D341Med (cell line): ENCODE measurements at places on chromosomes 13 and 19.

DNA sequence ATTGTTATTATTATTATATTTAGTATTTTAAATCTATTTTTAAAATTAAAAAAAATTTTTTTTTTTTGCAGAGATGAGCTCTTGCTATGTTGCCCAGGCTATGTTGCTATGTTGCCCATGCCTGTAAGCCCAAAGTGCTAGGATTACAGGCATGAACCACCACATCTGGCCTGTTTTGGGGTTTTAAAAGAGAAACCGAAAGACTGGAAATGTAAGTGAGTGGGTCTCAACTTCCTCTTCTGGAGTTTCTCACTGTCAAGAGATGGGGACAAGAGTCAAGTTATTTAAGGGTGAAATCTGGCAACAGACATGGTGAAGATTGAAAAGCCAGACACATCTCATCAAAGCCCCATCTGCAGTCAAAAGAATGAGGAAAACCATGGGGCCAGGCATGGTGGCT, 4.2 kb upstream of the OR7G3 start:
- no peak for DNase-seq

DNA sequence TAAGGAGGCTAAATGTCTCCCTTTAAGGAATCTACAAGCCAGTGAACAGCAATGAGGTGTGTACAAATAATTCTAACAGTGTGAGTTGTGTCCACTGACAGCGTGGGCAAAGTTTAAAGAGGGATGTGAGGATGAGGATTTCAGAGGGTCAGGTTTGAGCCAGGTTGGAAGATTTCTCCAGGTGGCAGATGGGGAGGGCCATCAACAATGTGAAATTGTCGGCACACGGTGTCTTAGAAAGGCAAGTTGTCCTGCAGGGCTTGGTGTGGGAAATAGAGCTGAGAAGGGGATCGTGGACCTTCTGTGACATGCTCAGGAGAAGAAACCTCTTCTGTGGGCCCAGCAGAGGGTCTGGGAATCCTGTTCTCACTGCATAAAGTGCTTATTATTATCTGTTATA, 52.1 kb downstream of the ATP8A2 start:
- DNase-seq: no peak

GRCh38 chr19:34351382-34351826, 13.6 kb upstream of the GPI start:
- DNase-seq: no peak

- DNase-seq: no peak
Measured at GRCh38 chr13:73082471-73082870, 23.7 kb downstream of the KLF5 start.

- peak; percentile 48 for DNase-seq
Measured at GRCh38 chr13:20717581-20718542, 14.4 kb downstream of the IL17D start.

GRCh38 chr13:40121722-40122121, 466.3 kb downstream of the COG6 start:
- DNase-seq: no peak

GRCh38 chr13:68872338-68872737, 1235.3 kb upstream of the ATXN8OS start:
- no peak for DNase-seq

DNA sequence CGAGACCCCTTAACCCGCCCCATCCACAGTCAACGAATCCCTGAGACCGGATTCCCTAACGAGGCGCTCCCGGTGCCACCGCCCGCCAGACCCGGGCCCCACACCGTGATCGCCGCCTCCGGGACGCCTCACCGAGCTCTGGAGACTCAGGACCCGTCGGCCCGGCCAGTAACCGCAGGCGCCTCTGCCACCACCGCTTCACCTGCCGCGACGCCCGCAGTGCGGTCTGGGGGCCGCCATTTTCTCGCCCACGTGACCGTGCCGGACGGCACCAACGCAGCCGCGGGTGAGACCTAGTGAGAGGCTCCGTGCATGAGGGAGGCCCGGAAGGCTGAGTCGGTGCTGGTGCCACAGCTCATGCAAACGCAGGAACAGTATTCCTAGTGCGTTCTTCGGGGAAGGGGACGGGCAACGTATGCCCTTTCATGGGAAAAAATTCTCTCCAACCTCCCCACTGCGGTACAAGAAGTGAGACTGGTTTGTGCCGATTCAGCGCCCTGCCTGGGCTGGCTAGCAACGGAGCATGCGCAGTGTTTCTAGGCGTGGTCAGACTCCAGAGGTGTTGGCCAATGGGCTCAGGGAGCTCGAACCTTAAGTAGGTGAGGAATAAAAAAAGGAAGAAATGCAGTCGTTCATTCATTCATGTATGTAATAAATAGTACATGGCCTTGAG, at the start of gene DOHH:
Gene DOHH (minus strand): TSS at position 246 of the 673 bp plus-strand sequence. CDS start 3,860 bp downstream, outside the sequence.
- DNase-seq: peak; percentile 97

DNA sequence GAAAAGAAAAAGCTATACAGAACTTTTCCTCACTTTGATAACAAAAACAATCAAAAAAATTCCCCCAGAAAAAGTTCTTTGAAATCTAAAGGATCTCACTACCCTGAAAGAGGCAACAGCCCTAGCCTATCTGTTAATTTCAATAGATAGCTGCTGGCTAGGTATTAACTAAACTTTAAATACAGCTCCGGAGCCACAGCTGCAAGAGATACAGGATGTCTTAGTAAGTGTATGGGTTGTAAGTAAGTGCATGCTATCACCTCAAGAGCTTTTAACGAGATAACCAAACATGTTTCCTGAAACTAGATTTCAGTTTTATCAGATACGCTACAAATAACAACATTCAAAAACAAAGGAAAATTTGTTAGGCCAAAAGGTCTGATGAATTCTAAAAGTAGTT, 148.4 kb downstream of the KLF12 start:
- DNase-seq: no peak

DNA sequence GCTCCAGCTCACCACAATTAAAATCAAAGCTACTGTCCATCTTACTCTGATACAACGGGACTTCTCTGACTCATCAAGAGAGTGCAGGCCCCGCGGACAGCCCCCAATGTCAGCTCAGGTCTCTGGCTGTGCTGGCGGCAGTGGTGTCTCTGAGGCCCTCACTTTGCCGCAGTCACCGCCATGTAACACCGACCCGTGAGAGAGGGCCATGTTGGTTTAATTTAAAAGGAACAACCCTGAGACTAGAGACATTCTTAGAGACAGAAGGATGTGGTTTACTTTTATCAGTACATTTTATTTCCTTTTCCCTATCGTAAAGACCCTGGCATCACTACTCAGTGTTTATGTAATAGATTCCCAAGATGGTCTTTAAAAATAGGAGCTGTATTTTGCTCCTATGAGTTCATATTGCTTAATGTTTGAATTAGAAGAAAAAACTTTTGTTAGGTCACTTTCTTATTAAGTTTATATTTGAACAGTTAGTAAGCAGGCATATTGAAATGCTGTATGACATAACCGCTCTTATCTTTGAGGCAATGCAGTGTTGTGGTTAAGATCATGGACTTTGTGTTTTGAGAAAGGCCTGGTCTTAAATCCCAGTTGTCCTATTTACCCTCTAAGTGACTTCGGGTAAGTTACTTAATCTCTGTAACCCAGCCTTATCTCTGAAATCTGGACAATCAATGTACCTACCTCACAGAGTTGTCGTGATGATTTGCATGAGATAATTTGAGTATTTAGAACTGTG, 23.4 kb downstream of the DGKH start:
- no peak for DNase-seq

GRCh38 chr19:5927441-5927821, 13.4 kb downstream of the CAPS start:
- no peak for DNase-seq

DNA sequence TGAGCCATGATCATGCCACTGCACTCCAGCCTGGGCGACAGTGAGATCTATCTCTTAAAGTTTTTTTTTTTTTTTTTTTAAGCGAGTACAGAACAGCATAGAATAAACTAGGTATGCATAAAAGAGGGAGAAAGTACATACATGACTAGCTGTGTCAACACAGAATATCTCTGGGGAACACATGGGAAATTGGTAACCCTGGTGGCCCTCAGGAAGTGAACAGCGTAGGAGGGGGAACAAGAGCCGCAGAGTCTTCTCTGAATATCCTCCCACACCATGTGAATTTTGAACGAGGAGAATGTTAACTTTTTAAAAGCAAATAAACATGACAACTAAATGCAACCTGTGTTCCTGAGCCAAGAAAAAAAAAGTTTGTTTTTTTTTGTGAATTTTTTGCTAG, 15.2 kb downstream of the PHLDB3 start:
- DNase-seq: no peak

DNA sequence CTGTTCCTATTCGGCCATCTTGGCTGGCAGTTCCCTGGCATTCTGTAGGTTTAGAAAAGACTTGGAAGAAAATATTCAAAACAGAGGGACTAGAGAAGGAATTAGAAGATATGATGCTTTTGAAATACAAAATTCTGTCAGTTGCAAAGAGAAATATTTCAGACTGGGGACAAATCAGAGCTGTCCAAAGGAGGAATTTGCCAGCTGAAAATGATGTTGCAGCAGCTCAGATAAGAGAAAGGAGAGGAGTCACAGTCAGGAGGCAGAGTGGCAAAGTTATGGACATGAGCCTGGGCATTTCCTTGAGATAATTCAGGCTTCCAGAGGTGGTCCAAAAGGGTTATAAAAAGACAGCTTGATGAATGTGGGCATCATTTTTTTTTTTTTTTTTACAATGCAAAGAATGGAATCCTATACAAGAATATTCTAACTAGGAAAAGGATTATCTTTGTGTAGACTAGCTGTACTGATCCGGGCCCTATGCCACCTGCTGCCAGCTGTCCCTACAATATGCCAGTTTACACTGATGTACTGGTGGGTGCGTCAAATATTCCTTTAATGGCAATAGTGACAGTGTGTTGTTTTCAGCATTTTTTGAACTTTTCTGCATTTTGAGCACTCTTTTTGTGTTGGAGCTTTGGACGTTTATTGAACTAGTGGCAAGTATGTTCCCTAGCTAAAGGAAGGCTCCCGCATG, 31.8 kb upstream of the CBY2 start:
- peak; percentile 55 for DNase-seq

DNA sequence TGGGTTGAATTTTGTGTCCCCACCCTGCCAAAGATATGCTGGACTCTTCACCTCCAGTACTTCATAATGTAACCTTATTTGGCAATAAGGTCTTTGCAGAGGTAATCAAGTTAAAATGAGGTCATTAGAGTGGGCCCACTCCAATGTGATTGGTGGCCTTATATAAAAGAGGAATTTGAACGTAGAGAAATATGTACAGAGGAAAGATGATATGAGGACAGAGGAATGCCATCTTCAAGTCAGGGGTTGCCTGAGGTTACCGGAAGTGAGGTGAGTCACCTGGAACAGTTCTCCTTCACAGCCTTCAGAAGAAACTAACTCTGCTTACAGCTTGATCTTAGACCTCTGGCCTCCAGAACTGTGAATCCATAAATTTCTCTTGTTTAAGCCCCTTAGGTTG, 69.9 kb downstream of the GPC5 start:
- DNase-seq: no peak

DNA sequence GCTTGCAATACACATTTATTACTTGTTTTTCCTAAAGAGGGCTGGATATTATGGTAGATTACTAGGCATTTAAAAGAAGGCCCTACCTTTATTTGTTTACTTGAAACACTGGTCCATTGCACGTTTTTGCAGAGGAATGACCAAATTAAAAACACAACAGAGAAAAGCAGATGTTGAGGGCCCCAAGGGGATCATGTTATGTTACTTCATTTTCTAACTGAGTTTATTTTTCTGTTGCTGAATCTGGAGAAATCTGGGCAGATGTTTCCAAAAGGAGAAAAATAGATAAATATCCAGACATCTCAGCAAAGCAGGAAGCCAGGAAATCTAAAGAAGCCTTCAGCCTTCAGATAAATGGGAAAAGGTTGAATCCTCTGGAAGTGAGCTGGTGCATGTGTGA, 353.0 kb downstream of the NDFIP2 start:
- DNase-seq: no peak

DNA sequence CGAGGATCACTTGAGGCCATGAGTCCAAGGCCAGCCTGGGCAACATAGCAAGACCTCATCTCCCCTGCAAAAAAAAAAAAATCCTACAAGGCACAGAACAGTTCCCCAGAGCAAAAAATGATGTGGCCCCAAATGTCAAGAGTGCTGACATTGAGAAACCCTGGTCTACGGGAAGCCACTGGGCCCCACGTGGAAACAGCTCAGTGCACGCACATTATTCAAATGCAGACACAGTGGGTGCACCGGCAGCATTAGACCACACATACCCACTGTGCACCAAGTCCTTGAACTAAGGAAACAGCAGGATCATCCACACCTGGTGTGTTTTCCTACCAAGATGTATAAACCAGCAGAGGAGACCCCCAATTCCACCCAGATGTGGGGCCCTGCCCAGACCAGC, 35.0 kb upstream of the ADGRE5 start:
- no peak for DNase-seq

- no peak for DNase-seq
Measured at GRCh38 chr19:33005440-33005839, 33.4 kb downstream of the FAAP24 start.

GRCh38 chr13:79870123-79870522, 389.2 kb downstream of the NDFIP2 start:
- DNase-seq: no peak

DNA sequence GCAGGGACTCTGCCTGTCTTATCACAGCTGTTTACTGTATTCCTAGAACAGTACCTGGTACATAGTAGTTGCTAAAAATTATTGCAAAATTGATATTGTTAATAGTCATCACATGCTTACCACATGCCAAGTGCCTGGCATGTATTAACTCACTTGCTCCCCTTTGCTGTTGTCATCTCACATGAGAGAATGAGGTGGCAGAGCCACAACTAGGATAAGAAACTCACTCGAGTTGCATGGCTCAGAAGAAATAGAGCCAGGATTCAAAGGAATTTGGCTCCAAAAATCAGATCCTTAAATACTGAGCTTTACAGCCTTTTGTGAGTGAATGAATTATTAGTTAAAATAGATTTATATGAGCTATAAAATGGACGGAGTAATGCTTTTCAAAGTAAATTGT, 42.6 kb downstream of the B3GLCT start:
- no peak for DNase-seq

GRCh38 chr19:39890755-39891551, 43.5 kb downstream of the FCGBP start:
- DNase-seq: no peak

GRCh38 chr13:51826606-51827005, 18.4 kb downstream of the TMEM272 start:
- DNase-seq: no peak

DNA sequence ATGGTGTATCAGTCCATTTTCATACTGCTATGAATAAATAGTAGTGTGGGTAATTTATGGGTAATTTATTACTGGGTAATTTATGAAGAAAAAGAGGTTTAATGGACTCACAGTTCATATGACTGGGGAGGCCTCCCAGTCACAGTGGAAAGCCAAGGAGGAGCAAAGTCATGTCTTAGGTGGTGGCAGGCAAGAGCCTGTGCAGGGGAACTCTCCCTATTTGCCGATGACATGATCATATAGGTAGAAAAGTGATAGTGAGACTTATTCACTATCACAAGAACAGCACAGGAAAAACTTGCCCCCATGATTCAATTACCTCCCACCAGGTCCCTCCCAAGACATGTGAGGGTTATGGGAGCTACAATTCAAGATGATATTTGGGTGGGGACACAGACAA, 1137.7 kb downstream of the UQCRFS1 start:
- DNase-seq: no peak

GRCh38 chr13:37123337-37123736, 17.9 kb upstream of the CSNK1A1L start:
- no peak for DNase-seq

GRCh38 chr13:88014527-88014926, 343.4 kb downstream of the SLITRK5 start:
- DNase-seq: no peak
